RKO (cell line): ENCODE measurements at places on chromosomes 12 and 14.

GRCh38 chr12:46360908-46361666 is 11.5 kb downstream of the SLC38A2 start:
- DNase-seq, result no peak

DNA sequence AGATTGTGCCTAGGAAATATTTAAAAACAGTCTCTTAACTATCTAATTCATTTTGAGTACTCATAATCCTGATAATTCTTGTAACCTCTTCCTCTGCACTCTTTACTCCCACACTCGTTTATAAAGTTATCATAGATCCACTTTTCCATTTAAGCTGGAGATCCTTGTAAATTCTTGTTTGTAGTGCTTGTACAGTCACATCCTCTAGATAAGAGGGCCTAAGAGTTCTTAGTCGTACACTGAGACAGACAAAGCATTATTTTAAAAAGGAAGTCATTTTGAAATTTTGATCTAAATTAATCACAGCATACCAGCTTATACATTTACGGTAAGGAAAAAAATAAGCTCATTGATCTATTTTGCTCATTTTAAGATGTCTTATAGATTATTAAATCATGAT is 42.5 kb downstream of the LMO3 start:
- DNase-seq, result no peak

- DNase-seq, result no peak
Observed at GRCh38 chr14:44428231-44428945, 78.7 kb downstream of the FSCB start.

DNA sequence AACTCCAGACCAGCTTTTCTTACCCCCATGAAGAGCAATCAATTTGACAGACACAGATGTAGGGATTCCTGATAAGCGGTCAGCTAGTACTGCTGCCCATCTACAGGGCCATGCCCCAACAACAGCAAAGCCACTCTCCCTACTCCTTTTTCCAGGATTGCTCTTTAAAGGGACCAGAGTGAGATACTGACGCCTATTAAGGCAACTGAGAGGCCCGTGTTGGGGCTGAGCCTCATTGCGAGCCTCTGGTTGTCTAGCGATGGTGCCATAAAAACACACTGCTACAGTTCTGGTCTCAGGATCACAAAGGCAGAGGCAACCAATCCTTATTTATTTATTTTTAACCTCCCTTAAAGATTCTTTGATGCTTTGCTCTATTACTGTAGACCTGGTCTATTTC is 31.1 kb downstream of the AK7 start:
- DNase-seq, result no peak

DNA sequence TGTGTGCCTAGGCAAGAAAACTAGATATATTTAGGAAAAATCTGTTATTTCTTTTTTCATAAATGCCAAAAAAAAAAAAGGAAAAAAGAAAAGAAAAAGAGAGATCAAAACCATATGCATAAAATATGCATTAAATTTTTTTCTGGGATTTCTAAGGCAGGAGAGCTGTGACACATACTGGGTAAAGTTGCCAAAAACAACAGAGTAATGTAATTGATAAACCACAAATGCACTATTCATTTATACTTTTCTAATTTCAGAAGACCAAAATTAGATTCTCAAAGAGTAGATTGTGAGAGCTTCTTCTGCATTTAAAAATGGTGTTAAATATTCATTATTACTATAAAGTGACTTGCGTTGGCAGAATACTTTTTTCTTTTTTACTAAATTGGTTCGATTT is 673.8 kb upstream of the MGAT4C start:
- no peak for DNase-seq
